ENCODE measurements at places on chromosomes 7 and 10.
A peak's percentile ranks its signal among the peaks of the same experiment; 100 is the strongest.

DNA sequence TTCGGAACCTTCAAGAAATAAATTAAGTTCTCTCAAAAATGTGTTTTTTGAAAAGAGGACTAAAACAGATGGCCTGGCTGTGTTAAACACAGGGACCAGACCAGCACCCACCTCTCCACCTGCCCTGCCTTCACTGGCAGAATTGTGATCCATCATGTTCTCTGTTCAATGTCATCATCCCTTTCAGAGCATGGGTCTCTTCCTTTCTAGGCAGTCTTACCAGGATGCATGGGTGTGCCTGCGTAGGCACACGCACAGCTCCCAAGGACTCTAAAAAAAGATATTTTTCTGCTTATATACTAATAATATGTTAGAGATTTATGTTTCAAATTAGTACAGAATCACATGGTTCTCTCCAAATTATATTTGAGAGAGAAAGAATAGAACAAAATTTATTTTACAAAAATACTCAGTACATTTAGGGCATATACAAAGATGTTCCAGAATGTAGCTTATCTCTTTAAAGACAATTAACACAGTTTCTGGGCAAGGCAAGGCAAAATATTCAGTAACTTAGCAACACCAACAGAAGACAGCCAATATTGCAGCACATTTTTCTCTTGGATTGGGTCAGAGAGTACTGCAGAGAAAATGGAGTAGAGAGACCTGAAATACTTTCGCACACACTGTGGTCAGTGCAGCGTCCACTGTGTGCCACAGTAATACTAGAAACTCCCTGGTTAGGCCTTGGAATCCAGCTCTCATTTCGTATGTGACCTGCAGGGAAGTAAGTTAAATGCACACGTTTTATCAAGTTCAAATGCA is 52.8 kb downstream of the EGFR start:
- no peak for DNase-seq

DNA sequence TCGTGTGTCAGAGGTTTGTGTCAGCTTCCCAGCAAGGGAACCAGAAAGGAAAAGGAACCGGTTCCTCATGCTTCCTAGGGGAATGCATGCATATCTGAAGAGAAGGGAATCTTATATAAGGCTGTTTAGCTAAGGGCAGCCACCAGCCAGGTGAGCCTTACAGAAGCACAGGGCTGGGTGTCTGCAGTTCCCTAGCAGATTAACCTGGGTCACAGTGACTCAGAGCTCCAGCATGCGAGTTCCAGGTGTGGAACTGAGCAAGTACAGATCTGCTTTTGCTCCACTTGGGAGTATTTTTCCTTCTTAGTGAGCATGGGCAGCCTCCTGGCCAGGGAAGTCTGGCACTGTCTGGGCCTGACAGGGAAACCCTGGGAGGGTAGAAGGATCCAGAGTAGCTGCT is 957 bp upstream of the ANKRD2 start:
- no peak for DNase-seq

GRCh38 chr10:124699471-124700292 is 44.5 kb downstream of the FAM53B start:
- DNase-seq: no peak

- DNase-seq: no peak
These were observed 2.8 kb downstream of the EMX2 start for GRCh38 chr10:117545141-117546019.

GRCh38 chr7:70569335-70569819 is 562.6 kb upstream of the GALNT17 start:
- peak; percentile 52 for DNase-seq

DNA sequence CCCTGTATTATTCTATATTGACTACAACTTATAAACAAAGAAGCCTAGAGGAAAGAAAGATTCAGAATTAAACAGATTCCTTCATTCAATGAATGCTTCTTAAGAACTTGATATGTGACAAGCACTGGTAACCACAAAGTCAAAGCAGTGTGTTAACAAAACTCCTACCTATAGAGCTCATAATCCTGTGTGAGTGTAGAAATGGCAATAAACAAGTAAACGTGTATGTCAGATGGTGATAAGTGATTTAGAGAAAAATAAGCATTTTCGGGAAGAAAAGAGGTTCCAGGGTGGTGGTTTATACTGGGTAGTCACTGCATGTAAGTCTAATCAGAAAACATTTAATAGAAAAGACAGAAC is 141.3 kb downstream of the JMJD1C start:
- no peak for DNase-seq

DNA sequence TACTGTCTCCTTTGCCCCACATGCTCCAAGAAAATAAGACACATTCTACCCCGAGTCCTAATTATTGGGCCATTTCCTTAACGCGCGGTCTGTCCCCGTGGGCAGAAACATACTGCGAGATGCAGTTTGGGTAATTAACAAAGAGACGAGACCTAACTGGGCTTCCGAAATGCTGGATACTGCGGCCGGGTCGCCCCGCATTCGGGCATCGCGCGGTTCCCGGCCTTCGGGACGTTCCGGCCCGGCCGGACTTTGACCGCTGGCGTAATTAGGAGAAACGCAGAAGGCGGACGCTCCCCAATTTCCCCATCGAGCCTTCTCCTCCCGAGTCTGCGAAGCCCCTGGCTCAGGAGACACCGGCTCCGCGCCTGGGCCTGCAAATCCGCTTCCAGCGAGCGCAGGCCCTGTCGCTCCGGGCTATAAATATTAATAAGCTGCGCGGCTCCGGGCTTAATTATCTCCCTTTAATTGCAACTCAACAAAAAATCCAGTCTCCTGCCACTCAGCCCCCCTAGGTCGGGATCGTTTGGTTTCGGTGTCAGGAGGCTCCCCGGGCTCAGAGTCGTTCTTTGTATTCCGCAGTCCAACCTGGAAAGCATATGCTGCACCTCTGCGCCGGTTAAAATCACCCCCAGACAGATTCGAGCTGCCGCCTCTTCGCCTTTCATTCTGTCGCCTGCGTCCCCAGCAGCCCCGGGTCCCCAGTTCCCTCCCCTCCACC is 131.5 kb downstream of the SPAG6 start:
- DNase-seq: no peak

GRCh38 chr10:61140765-61141392 is 196.9 kb upstream of the RHOBTB1 start:
- DNase-seq: peak; percentile 43

GRCh38 chr10:13911821-13912520 is 325.2 kb downstream of the PRPF18 start:
- no peak for DNase-seq

DNA sequence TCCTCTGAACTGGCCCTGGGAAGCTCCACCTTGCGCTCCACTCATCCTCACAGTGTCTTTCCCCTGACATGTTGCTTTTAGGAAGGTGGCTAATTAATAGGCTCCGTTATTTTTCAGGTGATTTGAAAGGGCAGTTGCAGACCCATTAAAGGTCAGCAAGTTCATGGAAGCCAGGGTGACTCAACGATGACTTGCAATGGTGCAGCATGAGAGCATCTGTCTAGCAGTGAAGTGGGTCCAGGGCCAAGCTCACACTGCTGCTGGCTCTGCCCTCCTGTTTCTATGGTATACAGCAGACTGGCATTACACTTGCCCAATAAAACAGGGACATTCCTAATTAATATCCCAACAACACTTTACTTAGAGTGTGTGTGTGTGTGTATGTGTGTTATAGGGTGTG is 68.8 kb upstream of the WDR11 start:
- DNase-seq: no peak

GRCh38 chr10:114376523-114376922 is 27.8 kb downstream of the AFAP1L2 start:
- no peak for DNase-seq

- DNase-seq: no peak
These were observed 8.9 kb downstream of the FLNC start for GRCh38 chr7:128838981-128839731.

GRCh38 chr7:135744938-135745702 is 3.5 kb downstream of the FAM180A start:
- DNase-seq: peak; percentile 53

DNA sequence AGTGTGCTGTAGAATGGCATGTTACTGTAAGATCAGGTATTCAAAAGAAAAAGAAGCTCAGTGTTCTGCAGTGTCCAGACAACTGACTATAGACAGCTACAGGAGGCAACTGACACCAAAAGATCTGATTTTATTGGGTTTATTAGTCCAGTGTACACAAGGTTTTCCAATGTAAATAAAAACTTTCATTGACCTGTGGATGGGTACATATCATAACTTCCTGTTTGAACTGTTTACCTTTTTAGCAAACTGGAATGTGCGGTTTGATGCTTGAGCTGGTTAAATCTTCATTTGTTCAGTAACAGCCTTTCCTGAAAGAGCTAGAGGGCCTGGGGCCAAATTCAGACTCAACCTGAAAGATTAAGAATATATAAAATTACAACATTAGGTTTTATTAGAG is 172.6 kb upstream of the SP8 start:
- no peak for DNase-seq

GRCh38 chr10:2280713-2281300 is 543.5 kb upstream of the ADARB2 start:
- no peak for DNase-seq

Measured in retinal pigment epithelial cell (primary cell).